ENCODE measurements at places on chromosomes 11 and 22.

DNA sequence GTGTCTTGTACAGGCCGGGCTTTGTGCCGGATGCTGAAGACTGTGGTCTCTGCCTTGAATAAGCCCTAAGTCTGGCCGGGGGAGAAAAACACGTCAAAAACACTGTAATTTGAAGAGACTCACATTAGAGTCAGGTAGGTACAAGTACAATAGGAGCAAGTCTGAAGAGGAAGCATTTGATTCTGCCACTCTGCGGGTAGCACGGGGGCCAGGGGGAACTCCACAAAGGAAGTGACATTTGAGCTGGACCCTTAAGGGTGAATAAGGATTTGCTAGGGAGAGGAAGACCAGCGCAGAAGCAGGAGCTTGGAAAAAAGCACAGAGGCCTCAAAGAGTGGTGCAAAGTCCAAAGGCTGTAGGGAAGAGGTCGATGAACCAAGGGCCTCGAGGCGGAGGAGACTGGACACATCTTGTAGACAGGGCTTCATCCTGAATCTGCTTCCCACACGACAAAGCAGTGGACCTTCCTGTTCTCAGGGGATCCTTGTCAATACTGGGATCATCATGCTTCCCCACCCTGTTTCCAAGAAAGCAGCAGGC, 38.7 kb downstream of the BUD13 start:
- no peak for DNase-seq

DNA sequence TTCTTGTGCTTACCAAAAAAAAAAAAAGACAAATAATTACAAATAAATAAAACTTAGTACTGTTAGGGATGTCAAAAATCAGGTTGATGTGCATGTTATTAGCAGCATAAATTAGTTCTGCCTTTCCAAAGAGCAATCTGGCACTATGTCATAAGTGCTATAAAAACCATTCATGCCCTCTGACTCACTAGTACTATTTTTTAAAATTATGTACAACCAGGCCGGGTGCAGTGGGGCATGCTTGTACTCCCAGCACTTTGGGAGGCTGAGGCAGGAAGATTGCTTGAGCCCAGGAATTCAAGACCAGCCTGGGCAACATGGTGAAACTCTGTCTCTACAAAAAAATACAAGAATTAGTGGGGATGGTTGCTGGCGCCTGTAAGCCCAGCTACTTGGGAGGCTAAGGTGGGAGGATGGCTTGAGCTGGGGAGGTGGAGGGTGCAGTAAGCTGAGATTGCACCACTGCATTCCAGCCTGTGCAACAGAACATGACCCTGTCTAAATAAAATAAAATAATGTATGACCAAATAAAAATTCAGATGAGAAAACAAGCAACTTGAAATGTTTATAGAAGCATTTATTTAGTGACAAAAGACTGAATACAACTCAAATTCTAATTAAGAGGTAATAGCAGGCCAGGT, 25.3 kb downstream of the UEVLD start:
- no peak for DNase-seq

DNA sequence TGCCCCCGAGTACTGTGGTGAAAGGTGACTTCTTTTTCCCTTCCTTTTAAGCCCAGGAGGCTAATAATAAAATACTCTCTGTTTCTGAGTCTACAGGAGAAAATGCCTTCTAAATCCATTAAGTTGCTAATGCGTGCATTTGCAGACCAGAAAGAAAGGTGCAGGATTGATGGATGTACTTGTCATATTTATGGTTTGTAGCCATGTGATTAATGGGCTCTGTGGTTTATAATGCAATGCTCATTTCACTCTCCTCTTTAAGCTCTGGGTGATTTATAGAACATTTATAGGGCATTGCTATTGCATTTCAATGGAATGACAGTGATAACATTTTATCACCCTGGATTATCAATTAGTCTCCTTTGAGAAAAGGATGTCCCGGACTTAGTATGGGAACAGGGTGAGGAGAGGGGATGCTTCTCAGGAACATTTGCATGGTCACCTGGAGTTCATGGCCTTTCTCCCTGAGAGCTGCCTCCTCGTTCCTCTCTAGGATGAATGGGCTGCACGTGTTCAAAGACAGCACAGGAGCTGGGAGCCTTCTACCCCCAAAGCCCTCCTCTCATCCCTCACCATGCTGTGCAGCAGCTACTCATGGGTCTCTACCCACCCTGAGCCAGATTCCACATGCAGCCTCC, 82.8 kb upstream of the HMGXB4 start:
- DNase-seq = no peak

- no peak for DNase-seq
Observed at GRCh38 chr11:45083544-45084087, 62.8 kb upstream of the PRDM11 start.

DNA sequence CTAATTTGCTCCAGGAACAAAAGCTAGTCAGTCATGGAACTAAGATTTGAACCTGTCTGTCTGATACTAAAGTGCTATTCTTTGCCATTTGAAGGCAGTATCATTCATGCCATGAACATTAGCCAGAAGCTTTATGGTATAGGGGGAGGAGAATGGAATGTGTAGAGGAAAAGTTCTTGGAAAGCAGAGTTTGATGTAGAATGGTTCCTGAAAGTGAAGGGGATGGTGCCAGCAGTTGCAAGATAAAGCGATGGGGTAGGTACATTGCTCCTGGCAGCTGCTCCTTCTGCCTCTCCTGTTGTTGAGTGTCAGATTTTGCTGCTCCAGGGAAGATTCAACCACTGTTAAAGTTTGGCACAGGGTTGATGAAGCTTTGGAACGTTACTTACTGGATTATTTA, 53.4 kb downstream of the ARHGAP42 start:
- no peak for DNase-seq

- no peak for DNase-seq
Observed at GRCh38 chr22:38599466-38599865, 29.5 kb upstream of the DMC1 start.

- DNase-seq = no peak
Observed at GRCh38 chr11:112769170-112769569, 192.1 kb upstream of the NCAM1 start.

DNA sequence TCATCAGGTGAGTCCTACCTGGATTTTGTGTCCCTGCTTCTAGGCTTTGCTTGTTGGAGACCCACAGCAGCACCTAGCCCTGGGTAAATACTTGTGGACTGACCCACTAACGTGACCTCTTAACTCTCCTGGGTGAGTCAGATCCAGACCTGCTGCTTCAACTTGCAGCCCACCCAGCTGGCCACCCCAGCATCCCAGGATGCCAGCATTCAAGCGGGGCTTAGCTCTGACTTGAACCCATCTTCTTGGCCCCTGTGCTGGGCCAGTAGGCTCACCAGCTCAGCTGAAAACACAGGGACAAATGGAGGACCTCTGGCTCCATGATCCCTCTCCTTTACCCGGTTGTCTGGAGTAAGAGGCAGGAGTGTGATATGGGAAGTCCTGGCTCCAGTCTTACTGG, 33.5 kb downstream of the PARVG start:
- no peak for DNase-seq

- no peak for DNase-seq
Observed at GRCh38 chr11:4662876-4663275, 19.1 kb downstream of the OR51E1 start.

GRCh38 chr11:57474803-57475115, 14.4 kb downstream of the RTN4RL2 start:
- no peak for DNase-seq
